GM12878 (cell line): ENCODE measurements at places on chromosomes 12 and 14. TPM values are rescaled to one million over a fixed set of nuclear protein-coding genes. Genes with fewer than 3 reads are reported as not detected.

Gene MMP14
- total RNA-seq = 1.1 and 1.8 TPM in 2 replicates

Gene KLRG1
- 2.1 and 2.3 TPM in 2 replicates for total RNA-seq

Gene TMEM30B
- 0.10 and 0.27 TPM in 2 replicates for total RNA-seq

Gene KRT2
- total RNA-seq = 0.08 TPM in 1 of 2 replicates, not detected in the other

Gene ASB2
- 40.0 and 40.4 TPM in 2 replicates for total RNA-seq

Gene ART4
- not detected in 2 replicates for total RNA-seq

Gene CATSPERB
- total RNA-seq = not detected in 2 replicates

Gene NPAS3
- total RNA-seq = not detected in 2 replicates

Gene RERG
- not detected in 2 replicates for total RNA-seq

Gene B4GALNT1
- 0.08 and 0.38 TPM in 2 replicates for total RNA-seq

Gene LTBR
- 0.44 and 0.45 TPM in 2 replicates for total RNA-seq

Gene ZC2HC1C
- total RNA-seq = 1.1 and 1.7 TPM in 2 replicates

Gene IFNG-AS1
- total RNA-seq = 1.1 and 1.3 TPM in 2 replicates

Gene CD9
- 7.9 and 8.3 TPM in 2 replicates for total RNA-seq

Gene COX6A1
- 411 and 444 TPM in 2 replicates for total RNA-seq

Gene RPL10L
- total RNA-seq = not detected in 2 replicates

Gene ADAMTS20
- total RNA-seq = not detected in 2 replicates

Gene LRTM2
- total RNA-seq = not detected in 2 replicates

Gene RERGL
- 0.29 TPM in 1 of 2 replicates, not detected in the other for total RNA-seq

Gene LUM
- total RNA-seq = 0.31 and 0.37 TPM in 2 replicates

Gene EPYC
- not detected in 2 replicates for total RNA-seq

Gene CCDC38
- 0.08 TPM in 1 of 2 replicates, not detected in the other for total RNA-seq
